Activated CD4-positive, alpha-beta T cell treated with anti-CD3 and anti-CD28 coated beads for 24 hours (primary cell): ENCODE measurements at places on chromosomes 3 and 15.

- no peak for DNase-seq
Measured at GRCh38 chr3:11555211-11555782, 88.4 kb downstream of the VGLL4 start.

DNA sequence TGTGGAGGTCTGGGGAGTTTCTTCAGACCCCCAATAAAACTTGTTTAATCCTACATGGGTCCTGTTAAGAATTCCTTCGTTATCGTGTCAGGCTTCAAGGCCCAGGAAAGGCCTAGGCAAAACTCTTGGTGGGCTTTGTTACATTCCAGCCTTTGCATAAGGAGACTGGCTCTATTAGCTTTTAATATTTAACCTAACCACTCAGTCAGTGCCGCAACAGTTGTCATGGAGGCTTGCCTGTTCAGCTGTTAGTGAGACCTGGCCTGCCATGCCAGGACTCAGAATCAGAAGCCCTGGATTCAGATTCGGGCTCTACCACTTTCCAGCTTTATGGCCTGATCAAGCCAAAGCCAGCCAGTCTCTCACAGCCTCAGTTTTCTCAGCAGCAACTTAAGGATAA lies 19.6 kb downstream of the EIF1B start:
- DNase-seq: no peak

GRCh38 chr3:108387063-108387462 lies 90.7 kb downstream of the HHLA2 start:
- DNase-seq: no peak

GRCh38 chr3:23442598-23443383 lies 239.7 kb downstream of the UBE2E2 start:
- no peak for DNase-seq

- no peak for DNase-seq
Measured at GRCh38 chr3:158776531-158776930, 25.3 kb upstream of the MFSD1 start.

DNA sequence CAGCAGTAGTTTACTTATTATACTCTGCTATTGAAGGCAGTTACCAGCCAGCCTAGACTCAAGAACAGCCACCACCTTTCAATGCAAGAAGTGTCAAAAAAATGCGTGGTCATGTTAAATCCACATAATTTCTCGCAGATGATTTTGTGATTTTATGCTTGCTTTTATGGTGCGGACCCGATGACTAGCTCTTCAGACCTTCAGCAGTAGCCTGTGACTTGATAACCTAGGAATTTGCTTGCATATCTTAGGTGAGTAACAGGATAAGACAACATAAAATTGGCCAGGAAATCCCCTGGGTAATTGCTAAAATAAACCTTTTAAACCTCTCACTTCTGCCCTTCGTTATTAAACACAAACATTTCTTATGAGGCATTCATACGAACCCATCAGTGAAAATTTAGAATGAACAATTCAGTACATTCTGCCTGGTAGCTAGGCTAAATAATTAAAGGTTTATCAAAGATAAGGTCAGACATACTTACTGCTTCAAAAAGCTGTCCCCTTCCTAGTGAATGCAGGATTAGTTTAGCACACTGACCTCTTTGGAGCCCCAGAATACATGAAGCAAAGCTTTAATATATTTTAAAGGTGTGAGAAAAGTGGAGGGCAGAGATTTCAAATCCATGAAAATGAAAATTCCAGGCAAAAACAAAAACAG lies 798.8 kb downstream of the OTOL1 start:
- no peak for DNase-seq

DNA sequence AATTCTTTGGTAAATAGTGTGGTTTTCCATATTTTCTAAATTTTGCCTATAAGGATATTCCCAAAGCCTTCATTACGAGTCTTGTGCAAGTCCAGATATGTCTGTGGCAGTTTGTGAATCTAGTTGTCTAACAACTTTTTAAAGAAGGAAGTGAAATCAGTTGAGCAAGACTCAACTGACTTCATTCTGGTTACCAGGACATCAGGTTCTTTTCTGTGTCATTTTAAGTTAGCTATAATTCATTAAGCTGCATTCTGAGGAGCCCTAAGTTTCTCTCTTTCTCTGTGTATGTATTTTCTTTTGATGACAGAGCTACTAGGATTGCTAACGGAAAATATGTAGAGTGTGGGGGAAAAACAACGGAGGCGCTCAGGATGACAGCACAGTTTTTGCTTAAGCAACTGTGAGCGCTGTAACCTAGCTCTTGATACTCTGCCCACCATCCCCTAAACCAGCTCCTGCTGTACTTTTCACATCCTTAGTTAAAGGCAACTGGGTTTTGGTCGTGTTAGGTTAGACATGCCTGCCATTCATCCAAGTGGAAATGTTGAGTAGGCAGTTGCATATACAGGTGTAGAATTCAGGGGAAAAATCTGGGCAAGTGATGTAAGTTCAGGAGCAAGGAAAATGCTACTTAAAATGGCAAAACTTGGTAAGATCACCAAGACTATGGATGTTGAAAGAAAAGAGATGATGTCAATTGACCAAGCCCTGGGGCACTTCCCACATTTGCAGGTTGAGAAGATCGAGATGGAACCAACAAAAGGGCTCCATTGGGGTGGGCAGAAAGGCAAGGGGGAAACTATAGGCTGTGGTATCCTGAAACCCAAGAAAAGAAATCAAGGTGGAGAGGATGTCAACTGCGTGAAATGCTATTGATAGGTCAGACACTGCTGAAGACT lies 9.2 kb downstream of the MFSD1 start:
- DNase-seq: no peak

- DNase-seq: no peak
Measured at GRCh38 chr3:134643150-134643675, 7.6 kb downstream of the KY start.

DNA sequence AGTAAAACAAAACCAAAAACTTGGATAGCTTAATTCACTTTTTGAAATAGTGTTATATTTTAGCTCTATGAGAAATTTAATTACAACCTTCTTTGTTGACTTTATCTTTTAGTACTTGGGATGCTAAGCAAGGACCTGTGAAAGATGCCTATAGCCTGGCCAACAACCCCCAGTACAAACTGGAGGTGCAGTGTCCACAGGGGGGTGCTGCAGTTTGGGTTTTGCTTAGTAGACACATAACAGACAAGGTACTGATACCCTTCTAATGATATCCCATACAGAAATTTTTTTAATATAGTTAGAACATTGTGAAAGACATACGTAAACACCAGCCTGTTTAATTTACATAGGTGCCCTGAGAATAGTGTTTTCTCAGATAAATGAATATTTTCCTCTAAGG lies 35.3 kb downstream of the CAPN7 start:
- DNase-seq: peak; percentile 21

GRCh38 chr3:42846685-42847522 lies 28.8 kb downstream of the CYP8B1 start:
- DNase-seq: no peak

GRCh38 chr3:12991481-12991837 lies 81.8 kb downstream of the IQSEC1 start:
- no peak for DNase-seq

GRCh38 chr3:145032791-145033190 lies 1061.2 kb downstream of the DIPK2A start:
- no peak for DNase-seq

GRCh38 chr3:17730318-17730967 lies 12.0 kb downstream of the TBC1D5 start:
- DNase-seq: no peak
